ENCODE measurements at places on chromosomes 3 and 15.

- DNase-seq: peak; percentile 6
These were observed 337.3 kb upstream of the CBLB start for GRCh38 chr3:106206146-106206545.

GRCh38 chr15:42826251-42826890 lies 89.4 kb upstream of the CDAN1 start:
- DNase-seq: no peak

- no peak for DNase-seq
These were observed 259.2 kb upstream of the CCDC54 start for GRCh38 chr3:107117922-107118536.

DNA sequence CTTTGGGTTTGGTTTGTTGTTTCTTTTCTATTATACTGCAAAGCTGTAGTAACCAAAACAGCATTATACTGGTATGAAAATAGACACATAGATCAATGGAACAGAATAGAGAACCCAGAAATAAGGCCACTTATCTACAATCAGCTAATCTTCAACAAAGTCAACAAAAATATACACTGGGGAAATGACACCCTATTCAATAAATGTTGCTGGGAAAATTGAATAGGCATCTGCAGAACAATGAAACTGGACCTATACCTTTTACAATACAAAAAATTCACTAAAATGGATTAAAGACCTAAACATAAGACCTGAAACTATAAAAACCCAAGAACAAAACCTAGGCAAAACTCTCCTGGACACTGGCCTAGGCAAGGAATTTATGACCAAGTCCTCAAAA lies 52.9 kb downstream of the TLNRD1 start:
- no peak for DNase-seq

DNA sequence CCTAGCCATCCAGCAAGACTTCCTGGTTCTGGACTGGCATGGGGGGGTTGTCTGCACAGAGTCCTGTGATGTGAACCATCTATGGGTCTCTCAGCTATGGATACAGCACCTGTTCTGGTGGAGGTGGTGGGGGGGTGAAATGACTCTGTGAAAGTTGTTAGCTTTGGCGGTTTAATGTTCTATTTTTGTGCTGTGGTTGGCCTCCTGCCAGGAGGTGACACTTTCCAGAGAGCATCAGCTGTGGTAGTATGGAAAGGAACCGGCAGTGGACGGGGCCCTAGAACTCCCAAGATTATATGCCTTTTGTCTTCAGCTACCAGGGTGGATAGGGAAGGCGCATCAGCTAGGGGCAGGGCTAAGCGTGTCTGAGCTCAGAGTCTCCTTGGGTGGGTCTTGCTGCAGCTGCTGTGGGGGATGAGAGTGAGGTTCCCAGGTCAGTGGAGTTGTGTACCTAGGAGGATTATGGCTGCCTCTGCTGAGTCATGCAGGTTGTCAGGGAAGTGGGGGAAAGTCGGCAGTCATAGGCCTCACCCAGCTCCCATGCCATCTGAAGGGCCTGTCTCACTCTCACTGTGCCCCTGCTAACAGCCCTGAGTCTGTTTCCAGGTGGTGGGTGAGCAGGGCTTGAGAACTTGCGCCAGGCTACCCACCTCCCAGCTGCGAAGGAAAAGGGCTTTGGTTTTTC lies 7.1 kb upstream of the LARS2 start:
- DNase-seq: peak; percentile 9

- no peak for DNase-seq
These were observed 25.9 kb upstream of the AKAP13 start for GRCh38 chr15:85354461-85354860.

DNA sequence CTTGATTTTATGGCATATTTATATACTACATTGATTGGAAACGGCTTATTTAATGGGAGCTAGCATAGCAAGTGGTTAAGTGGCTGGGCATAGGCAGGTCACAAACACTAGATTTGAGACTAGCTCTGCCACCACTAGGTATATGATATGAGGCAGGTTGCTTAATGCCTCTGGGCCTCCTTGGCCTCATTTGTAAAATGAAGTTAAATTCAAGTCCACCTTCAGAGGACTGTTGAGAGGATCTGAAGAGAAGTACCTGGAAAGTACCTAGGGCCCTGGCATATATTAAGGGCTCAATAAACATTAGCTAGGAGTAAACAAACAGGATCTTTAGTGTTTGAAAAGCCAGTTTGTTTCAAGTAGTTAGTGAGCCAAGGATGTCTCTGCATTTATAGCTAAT lies 166.4 kb upstream of the FEZF2 start:
- no peak for DNase-seq

DNA sequence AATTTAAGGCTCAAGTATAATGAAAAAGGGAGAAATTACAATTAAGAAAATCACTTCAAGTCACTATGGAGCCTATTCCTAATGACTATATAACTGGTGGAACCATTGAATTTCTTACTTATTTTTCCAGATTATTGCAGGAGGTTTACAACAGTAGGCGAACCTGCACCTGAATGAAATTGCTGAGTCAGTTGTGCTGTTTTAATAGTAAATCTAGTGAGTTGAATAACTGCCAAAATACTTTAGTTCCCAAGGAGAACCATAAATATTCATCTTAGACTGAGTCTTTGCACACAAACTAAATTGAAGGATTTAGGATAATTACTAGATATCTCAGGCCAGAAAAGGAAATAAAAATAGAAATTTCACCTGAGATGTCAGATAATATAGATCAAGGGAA lies 1052.8 kb downstream of the NAALADL2 start:
- no peak for DNase-seq

DNA sequence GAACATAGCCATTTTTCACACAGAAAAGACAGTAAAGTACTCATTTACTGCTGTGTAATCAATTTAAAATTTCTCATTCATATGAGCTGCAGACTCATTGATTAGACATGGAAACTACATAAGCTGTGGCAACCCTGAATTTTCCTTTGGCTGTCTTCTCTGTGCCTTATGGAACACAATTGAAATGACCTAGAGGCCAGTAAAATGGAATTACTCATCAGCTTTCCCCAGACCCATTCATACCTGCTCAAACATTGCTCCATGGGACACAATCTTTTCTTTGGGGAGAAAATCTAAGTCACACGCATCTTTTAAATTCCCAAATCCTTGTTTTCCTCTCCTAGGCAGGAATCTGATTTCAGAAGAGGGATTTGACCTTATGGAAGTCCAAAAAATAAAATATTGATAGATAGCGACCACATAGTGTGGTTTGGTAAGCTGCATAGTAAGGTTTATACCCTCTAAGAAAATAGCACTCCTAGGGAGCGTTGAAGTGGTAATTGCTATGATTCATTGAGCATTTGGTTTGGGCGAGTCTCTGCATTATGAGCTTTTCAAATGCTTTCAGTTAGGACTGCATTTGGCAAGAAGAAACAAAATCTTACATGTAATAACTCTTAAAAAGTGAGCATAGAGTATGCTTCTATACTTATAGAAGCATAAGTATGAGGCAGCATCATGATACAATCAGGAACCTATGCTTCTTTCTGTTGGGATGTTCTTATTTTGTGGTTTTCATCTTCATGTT lies 243.4 kb upstream of the GADL1 start:
- DNase-seq: no peak

DNA sequence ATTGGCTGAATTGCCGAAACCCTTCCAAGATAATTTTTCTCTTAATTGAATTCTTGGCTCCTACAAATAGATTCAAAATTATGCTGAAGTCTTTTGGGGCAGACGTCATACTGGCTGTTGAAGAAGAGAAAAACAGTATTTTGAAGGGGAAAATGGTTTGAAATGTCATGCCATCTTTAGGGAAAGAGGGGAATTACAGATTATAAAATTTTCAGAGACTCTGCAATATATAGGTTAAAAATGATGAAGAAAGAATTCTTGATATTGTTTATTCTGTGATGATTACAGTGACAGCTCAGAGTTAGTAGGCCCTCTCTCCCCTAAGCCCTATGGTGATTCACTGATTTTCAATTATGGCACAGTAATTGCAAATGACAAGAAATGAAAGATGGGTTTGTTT lies 86.1 kb downstream of the CGNL1 start:
- DNase-seq: no peak

DNA sequence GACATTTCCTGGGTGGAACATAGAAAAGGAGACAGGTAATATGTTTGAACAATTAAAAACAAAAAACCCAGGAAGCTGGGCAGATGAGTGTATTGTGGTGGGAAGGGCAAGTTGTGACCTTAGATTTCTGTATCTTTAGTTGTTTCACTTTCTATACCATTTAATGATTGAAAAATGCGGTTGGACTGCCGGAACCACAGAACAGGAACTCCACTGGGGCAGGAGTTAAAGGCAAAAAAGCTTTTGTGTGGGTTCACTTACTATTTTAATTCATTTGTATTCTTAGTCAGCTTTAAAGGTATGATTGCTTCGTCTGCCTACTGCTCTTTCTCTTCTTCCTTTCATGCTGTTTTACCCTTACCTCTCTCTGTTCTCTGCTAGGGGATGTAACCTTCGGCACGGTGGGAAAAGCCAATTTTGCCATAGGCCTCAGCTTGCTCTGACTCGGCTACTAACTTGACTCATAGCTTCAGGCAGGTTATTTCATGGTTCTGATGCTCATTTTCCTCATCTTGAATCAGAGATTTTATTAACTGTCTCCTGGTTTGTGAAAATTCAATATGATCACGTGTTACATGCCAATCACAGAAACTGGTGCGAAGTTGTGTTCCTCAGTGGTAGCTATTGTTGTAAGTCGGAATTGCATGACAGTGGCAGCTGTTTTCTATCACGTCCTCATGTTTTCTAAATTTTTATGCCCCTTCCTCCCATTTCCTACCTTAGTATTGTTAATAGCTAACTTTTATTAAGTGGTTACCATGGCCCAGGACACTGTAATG lies 1.6 kb upstream of the MCTP2 start:
- DNase-seq: no peak

DNA sequence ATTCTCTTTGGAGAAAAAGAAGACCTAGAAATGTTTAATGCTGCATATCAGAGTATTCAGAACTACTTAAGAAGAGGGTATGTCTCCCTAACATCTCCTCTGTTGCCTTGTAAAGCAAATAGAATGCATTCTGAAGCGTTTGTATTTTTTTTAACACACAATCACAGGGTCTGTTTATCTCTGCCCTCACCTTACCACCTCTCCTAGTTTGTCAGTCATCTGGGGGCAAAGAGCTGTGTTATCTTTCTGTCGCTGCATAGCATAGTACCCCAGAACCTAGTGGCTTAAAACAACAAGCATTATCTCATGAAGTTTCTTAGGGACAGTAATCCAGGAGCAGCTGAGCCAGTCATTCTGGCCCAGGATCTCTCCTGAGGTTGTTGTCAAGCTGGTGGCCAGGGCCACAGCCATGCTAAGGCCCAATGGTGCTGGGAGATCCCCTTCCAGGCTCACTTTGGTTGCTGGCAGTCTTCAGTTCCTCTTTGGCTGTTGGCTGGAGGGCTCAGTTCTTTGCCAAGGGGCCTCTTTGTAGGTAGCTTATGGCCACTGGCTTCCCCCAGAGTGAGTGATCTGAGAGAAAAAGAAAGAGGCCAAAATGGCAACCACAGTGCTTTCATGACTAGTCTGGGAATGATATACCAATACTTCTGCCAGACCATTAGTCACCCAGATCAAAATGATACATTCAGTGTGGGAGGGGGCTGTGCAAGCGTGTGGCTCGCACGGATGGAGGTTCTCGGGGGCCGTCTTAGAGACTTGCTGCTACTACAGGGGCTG lies 17.8 kb downstream of the EDEM1 start:
- no peak for DNase-seq

DNA sequence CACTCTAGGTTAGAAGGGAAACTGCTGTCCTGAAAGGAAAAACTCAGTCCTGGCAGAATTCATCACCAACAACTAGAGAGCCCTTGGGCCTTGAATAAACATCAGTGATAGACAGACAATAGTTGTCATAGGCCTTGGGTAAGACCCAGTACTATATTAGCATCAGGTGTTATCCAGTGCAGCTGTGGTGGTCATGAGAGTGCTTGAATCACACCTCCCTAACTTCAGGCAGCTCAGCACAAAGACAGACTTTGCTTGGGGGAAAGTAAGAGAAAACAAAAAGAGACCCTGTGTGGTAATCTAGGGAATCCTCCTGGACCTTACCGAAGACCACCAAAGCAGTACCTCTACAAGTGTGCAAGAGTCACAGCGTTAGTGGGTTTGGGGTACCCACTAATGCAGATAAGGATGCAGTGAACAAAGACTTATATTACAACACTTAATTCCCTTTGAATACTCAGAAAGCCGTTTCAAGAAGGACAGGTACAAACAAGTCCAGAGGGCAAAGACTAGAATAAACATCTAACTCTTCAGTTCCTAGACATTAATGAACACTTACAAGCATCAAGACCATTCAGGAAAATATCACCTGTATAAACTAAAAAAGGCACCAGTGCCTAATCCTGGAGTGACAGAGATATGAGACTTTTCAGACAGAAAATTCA lies 332.3 kb upstream of the EPHA3 start:
- no peak for DNase-seq

GRCh38 chr15:60116456-60117089 lies 112.5 kb downstream of the FOXB1 start:
- DNase-seq: no peak

DNA sequence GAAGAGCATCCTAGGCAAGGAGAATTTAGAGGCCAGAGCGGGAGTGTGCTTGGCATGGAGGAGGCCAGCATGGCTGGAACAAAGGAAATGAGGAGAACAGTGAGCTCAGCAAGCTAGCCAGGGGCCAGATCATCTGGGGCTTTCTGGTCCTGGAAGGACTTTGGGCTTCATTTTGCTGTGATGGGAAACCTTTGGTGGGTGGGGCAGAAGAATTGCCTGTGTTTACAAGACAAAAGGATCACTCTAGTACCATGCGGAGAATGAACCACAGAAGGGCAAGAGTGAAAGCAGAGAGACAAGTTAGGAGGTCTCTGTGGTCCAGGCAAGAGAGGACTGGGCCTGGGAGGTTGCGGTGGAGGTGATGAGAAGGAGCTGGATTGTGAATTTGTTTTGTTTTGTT lies 61.6 kb upstream of the FOXP1 start:
- no peak for DNase-seq

DNA sequence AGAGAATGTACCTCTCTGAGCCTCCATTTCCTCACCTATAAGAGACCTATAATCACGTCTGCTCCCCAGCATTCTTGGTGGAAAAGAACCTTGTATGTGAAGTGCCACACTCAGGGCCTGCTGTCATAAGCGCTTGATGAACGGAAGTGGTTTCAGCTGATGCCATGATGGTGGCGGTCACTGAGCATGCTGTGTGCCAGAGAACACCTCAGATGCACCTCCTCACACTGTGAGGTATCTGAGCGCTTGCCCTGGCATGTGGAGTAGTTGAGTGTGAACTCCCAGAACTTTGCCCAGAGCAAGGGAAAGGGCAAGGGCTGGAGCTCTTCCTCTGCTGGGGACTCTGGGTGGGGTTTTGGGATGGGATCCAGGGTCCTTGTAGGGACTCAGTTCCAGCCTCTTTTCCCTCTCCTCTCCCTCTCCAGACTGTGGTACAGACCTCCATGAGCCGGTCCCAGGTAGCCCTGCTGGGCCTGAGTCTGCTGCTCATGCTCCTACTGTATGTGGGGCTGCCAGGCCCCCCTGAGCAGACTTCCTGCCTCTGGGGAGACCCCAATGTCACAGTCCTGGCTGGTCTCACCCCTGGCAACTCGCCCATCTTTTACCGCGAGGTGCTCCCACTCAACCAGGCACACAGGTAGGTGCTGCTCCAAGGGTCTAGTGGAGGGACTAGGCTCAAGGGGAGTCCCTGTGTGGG lies 2.7 kb downstream of the ABHD14A start:
- no peak for DNase-seq

Data from NCI-H2107 (cell line).